Activated CD4-positive, alpha-beta memory T cell treated with anti-CD3 and anti-CD28 coated beads, Interleukin-2, amount 10 ng/mL, durations not matched to agents 7 days and 5 days (primary cell): ENCODE measurements at places on chromosomes 2 and 18.

DNA sequence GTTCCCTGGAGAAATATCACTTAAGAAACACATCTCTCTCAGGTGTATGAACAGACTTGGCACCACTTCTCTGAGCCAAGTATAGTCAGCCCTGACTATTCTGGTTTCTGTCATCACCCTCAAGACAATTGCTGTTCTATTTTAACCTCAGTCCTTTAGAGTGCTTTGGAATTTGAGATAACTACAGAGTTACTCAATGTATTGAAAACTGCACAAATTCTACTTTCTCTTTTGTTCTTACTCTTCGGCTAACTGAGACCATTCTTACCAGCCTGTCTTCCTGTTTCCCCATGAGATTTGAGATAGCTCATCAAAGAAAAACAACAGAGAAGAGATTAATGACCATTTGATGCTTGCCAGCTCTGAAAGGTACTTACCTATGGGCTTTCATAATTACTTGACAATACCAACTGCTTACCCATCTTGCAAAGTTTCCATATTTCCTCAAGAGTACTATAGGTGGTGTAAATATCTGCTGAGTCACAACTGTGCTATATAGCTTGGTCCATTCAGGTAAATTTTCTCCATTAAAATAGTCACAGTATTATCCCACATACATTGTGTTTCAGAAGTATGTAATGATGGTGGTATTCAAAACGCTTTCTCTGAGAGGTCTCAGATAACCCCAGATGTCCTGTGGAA is 467.5 kb upstream of the CHST9 start:
- no peak for DNase-seq

- DNase-seq, result no peak
Measured at GRCh38 chr18:34650121-34650545, 60.0 kb upstream of the DTNA start.

- DNase-seq, result no peak
Measured at GRCh38 chr2:137942037-137942832, 22.0 kb upstream of the HNMT start.

- peak; percentile 36 for DNase-seq
Measured at GRCh38 chr2:240205348-240205747, 64.9 kb upstream of the OTOS start.

DNA sequence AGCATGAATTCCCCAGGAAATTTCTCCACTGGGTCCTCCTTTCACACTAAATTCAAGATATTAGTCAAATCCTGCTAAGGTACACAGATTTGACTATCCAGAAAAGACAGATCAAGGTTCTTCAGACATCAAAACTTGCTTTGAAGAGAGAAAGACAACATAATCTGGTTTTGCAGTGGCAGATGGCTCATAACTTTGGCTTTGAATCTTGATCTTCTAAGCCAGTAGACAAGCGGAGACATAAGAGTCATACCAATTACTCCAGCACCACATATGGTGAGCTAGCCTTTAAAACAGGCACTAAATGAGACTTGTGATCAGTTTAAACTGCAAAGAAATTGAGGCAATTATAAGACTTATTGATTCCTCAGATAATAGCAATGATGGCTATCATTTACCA is 29.3 kb downstream of the PDE11A start:
- no peak for DNase-seq

GRCh38 chr2:146489386-146489785 is 1355.4 kb upstream of the ACVR2A start:
- DNase-seq, result no peak

DNA sequence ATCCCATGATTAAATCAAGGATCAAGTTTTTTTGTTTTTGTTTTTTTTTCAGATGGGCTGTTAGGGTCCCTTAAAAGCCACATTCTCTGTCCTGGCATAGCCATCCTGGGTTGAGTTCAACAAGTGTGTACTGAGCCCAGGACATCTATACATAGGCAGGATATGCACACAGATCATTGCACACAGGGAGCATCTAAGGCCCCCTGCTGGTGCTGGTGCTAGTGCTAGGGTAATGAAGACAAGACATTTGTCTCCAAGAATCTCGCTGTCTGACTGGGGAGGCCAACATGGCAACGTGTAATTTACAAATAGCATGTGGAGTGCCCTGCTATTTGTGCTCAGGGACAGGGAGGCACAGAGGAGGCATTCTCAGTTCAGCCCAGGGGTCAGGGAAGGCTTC is 124.5 kb downstream of the VAPA start:
- no peak for DNase-seq

- no peak for DNase-seq
Measured at GRCh38 chr2:160679686-160680085, 186.1 kb upstream of the RBMS1 start.

DNA sequence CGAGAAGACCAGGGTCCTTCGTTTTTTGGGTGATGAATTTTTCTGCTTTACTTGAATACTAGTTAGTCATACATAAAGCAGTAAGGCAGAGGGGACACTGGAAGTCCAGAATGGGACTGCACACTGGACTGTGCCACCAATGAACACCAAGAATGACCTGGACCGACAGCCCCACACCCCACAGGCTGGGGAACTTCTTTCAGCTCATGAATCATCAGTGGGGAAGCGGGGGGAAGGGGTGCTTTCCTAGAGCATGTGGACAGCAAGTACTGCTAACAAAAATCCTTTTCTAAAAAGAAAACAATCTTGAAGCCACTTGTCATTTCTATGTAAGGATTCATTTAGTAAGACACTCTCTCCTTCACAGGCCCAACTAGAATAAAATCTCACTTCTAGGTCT is 86.0 kb downstream of the DTNB start:
- peak; percentile 31 for DNase-seq

GRCh38 chr2:58073751-58074150 is 27.1 kb downstream of the VRK2 start:
- no peak for DNase-seq

- no peak for DNase-seq
Measured at GRCh38 chr18:27604583-27604982, 419.5 kb upstream of the CHST9 start.

DNA sequence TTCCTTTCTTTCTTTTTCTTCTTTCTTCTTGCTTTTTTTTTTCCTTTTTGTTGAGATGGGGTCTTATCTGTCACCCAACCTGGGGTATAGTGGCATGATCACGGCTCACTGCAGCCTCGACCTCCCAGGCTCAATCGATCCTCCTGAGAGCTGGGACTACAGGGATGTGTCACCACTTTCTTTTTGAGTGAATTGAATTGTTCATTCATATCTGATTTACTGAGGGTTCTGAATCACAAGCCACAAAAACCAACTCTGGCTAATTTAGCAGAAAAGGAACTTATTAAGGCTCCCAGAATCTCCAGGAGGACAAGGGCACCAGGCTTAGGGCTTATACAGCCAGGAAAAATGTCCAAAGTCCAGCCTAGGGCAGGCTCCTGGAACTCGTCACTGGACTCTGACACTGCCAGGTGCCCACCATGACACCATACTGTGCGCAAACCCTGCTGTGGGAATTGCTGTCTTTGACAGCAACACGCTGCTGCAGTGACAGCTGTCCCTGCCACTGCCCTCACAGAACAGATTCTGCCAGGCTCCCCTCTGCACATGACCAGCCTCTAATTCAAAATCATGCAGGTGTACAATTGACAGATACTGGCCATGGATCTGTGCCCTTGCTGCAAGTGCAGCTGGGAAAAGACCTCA is 42.9 kb upstream of the EML6 start:
- peak; percentile 52 for DNase-seq

DNA sequence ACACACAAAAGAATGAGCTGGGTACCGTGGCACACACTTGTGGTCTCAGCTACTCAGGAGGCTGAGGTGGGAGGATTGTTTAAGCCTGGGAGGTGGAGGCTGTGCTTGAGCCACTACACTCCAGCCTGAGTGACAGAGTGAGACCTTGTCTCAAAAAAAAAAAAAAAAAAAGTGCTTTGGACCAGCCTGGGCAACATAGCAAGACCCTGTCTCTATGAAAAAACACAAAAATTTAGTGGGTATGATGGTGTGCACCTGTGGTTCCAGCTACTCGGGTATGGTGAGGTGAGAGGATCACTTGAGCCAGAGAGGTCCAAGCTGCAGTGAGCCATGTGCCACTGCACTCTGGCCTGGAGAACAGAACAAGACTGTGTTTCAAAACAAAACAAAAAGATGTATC is 10.4 kb downstream of the ZNF512 start:
- DNase-seq, result no peak

DNA sequence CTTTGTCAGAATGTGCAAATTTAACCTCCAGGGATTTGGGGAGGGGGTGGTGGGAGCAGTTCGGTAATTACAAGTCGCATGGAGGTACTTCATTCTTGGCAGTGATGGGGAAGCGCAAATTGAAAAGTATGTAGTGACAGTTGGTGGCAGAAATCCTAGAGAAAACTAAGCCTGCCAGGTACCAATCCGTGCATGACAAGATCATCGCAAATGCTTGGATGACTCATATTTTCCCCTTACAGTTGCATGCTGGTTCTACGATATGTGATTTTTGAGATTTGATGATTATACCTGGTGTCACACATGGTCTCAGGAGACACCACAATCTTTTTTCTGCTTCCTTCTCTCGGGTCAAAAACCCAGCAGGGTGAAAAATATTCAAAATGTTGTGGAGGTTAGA is 479.7 kb upstream of the ID2 start:
- no peak for DNase-seq

DNA sequence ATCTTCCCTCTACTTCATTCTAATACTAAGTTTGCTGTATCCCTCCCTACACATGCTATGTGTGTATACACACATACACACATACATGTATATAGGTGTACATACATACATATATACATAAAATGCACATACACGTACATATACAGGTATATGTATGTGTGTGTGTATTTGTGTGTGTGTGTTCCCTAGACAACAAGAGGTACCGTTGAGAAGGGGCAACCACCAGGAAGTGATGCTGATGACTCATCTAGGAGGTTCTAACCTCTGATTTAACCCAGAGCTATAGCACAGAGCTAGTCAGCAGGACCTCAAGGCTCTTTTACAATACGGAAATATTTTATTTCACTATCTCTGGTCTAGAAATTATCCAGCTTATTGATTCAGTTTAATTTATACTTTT is 139.2 kb downstream of the LAMA3 start:
- DNase-seq, result peak; percentile 63

DNA sequence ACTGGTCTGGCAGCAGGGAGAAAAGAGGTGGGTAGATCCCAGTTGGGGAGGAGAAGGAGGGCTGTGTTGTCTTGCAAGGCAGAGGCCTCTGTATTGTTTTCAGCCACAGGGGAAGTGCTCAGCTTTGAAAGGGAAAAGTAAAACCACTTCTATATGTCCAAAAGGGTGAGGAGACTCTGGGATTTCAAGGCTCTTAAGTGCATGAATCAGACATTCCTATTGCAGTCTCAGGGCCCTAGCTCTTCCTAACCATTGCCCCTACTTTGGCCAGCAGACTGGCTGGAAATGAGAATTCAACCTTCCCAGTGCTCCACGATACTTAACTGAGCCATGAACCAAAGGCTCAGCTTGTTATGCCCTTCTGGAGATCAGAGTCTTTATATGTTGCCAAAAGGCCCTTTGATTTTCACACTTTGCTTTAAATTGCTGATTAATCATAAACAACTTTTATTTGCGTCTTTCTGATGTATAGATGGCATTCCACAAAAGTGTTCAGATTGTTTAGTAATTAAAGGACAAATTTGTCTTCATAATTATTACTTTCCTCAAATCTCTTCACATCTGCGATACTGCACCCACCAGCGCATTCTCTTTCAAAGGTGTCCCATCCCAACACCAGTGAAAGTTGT is 313.8 kb upstream of the MMADHC start:
- DNase-seq, result no peak

DNA sequence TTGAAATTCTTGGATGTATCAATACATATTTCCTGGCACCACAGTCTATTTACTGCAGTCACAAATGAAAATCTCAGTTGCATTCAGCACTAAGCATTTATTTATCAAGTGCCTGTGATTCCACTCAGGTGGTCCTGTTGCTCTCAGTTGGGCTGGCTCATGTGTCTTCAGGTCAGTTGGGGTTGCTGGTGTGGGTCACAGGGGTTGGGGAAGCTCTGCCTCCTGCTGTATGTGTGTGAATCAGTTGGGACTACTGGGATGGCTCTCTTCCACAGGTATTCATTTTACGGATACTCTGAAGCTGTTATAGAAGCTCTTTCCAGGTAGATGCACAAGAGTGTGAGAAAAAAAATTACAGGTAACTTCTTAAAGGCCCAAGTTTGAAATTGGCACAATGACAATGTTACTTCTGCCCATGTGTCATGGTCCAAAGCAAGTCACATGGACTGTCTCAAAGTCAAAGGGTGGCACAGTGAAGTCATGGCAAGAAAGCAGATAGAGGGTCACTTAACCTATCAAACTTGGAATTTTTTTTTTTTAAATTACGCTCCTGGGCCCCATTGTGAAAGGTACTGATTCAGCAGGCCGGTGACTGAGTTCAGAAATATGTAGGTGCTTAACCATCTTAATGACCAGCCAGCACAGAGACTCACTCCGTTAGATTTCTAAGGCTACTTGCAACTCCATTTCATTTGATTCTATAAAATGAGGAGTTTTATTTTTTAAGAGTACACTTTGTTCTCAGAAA is 249.2 kb upstream of the GCFC2 start:
- no peak for DNase-seq

DNA sequence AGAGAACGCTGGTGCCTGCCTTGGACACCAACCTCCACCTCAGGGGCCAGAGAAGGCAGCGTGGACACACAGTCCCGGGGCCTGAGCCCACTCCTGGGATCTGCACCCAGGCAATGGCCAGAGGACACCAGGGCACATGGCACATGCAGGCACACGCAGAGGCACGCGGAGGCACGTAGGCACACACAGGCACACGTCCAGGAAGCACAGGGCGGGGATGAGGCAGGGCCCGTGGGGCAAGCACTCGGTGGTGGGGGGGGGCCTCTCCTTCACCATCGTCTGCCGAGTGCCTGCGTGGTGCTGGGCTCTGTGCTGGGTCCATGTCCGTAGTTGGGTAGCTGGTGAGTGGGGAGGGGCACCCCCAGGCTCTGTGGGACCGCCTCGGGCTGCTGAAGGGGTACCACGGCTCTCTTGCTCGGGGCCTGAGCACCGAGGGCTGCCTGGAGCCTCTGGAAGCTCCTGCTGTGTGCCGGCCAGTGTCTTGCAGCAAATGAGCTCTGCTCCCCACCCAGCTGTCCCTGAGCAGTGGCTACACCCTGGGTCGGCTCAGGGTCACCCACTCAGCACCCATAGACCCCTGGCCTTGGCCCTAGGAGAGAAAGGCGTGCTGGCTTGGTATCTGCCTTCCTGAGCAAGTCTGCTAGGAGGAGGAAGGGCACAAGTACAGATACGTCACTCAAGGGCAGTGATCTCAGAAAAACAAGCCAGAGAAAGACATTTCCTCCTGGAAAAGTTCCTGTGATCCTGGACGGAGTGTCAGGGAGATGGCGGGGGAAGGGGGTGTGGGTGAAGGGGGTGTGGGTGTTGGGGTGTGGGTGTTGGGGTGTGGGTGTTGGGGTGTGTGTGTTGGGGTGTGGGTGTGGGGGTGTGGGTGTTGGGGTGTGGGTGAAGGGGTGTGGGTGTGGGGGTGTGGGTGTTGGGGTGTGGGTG is 26.4 kb downstream of the RTP5 start:
- no peak for DNase-seq

GRCh38 chr2:47260971-47261370 is 105.9 kb upstream of the STPG4 start:
- DNase-seq, result no peak

GRCh38 chr2:202161151-202161835 is 77.1 kb downstream of the SUMO1 start:
- DNase-seq, result no peak

DNA sequence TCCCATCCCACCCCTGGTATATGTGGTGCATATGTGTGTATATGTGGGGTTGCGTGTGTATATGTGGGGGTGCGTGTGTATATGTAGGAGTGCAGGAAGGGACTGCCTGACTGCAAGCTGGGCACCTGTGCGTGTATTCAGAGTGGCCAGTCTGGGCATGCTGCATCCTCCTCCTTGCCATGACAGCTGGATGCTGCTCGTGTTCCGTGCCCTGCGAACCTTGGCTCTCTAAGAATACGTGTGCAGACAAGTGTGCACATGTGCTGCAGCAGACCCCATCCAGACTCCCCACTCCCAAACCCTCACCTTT is 222.1 kb downstream of the CELF4 start:
- DNase-seq, result no peak
